ENCODE measurements at places on chromosomes 12 and 14.

GRCh38 chr12:119679490-119679889 is 11.6 kb downstream of the PRKAB1 start:
- no peak for DNase-seq

DNA sequence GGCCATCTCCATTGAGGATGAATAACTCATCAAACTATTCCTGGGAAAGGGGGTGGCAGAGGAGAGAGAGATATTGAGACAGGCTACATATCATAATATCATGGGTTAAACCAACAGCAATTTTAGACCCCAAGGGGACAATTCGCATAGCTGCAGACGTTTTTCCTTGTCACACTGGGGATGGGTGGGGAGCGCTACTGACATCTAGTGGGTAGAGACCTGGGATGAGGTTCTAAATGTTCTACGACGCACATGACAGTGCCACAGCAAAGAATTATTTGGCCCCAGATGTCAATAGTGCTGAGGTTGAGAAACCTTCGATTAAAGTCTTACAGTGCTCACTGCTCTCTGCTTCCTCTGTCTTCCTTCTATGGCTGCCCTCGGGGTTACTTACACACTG is 425.6 kb downstream of the NRXN3 start:
- no peak for DNase-seq

GRCh38 chr12:55937981-55938380 is 7.0 kb downstream of the DGKA start:
- no peak for DNase-seq

- DNase-seq, result no peak
Observed at GRCh38 chr14:105924951-105925591, 398.7 kb downstream of the TMEM121 start.

GRCh38 chr12:72535212-72535990 is 263.2 kb downstream of the TRHDE start:
- no peak for DNase-seq

GRCh38 chr14:101557321-101557695 is 4.0 kb upstream of the DIO3 start:
- no peak for DNase-seq

- no peak for DNase-seq
Observed at GRCh38 chr12:125402874-125403789, 337.9 kb downstream of the AACS start.

- DNase-seq, result no peak
Observed at GRCh38 chr12:15863372-15863771, 18.8 kb upstream of the STRAP start.

GRCh38 chr12:57816855-57817151 is 1.7 kb downstream of the AVIL start:
- no peak for DNase-seq

- DNase-seq, result no peak
Observed at GRCh38 chr12:9784816-9785215, 24.1 kb upstream of the CD69 start.

DNA sequence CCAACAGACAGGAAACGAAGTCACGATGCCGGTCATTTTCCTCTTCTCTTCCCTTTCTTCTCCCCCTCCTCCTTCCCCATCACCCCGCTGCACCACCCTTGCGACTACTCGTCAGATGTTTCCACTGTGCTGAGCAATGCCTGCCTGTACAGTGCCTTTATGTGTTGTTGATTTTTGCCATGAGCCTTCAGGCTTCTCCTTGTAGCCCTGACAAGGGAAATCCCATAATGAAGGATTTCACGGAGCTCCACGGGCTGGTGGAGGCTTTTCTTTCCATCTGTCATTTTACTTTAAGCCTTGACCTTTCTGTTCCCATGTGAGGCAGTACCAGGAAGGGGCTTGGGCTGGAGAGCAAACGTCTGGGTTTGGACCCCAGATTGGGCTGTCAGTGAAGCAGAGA is 28.7 kb upstream of the CCND2 start:
- DNase-seq, result no peak

DNA sequence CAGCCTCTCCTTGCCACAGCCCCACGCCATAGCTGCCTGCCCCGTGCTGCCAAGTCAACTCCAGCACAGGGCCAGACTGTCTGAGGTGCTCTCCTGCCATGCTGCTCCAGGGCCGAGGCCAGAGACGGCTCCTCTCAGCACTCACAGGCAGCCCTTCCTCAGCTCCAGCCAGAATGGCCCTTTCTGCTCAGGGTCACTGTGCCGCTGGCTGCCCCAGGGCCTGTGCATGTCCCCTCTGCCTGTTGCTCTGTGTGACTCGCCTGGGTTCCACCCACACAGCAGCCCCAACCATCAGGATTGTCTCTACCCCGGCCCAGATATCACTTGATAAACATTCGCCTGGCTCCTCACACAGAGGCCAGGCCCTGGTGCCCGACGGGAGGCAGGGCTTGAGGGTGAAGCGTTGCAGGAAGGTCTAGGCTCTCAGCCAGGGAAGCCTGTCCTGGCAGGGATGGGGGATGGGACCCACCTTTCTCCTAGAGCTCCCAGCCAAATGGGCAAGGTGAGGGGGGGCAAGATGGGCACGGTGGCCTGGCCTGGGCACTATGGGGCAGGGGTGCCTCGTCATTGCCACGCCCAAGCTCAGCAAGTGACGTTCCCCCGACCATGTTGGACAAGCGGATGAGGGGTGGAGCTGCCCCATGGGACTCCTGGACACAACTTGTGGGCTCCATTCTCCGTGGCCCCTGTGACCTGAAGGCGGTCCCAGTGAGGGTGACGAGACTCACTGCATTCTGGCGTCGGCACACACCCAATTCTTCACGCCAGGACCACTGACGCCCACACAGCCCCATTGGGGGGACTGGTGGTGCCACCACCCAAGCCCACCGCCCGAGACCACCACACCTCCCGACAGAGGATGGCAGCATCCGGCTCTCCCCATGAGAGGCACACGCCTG is 27.4 kb upstream of the BTBD6 start:
- DNase-seq, result no peak

- DNase-seq, result no peak
Observed at GRCh38 chr14:59244581-59244980, 56.1 kb downstream of the DAAM1 start.

GRCh38 chr12:11650286-11651281 is 1.1 kb downstream of the ETV6 start:
- no peak for DNase-seq

DNA sequence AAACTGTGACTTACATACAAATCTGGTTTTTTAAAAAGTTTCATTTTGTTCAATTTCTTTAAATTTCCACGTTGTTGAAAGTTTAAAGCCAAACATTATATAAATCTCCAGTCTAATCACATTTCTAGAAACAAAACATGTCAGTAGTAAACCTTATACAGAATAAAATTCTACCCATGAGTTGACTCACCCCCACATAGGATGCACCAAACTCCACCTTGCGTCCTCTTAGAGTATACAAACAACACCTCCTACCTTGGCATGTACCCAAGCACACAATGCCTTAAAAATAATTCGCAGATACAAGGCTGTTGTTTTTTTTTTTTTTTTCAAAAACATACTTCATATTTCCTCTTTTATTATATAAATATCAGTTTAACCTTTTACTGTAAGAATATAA is 3.3 kb downstream of the FBXL14 start:
- DNase-seq, result no peak

- no peak for DNase-seq
Observed at GRCh38 chr12:109500406-109501185, 23.2 kb downstream of the UBE3B start.

DNA sequence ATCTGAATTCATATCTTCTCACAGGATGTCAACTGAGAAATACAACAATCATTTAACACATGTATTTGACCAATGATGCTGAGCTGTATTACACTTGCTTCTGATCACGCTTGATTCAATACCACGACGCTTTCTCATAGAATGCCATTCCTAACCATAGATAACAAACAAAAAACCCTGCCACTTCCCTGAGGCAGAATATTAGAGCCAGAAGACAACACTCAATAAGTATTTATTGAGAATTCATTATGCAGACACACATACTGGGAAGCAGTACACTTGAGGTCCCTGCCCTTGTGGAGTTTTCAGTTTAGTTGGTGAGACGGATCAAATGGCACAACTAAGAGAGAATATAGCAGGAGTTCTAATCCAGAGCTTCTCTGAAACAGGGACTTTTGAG is 32.4 kb downstream of the BLTP3B start:
- DNase-seq, result no peak

DNA sequence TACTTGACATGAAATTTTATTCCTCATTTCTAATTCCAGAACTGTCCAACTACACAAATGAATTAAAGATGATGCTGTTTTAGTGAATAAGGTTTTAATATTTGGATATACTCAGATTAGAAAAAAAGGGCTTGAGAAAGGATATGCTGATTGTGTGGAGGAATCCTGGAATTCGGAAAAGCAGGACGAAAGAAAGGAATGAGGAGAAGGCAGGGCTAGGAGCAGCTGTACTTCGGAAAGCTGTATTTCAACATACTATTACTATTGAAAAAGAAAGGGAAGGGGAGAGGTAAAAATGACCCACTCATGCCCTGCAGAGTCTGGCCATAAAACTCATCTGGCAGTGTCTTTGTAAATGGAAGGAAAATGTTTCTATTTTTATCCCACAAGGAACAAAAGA is 63.1 kb upstream of the PLBD1 start:
- DNase-seq, result no peak

DNA sequence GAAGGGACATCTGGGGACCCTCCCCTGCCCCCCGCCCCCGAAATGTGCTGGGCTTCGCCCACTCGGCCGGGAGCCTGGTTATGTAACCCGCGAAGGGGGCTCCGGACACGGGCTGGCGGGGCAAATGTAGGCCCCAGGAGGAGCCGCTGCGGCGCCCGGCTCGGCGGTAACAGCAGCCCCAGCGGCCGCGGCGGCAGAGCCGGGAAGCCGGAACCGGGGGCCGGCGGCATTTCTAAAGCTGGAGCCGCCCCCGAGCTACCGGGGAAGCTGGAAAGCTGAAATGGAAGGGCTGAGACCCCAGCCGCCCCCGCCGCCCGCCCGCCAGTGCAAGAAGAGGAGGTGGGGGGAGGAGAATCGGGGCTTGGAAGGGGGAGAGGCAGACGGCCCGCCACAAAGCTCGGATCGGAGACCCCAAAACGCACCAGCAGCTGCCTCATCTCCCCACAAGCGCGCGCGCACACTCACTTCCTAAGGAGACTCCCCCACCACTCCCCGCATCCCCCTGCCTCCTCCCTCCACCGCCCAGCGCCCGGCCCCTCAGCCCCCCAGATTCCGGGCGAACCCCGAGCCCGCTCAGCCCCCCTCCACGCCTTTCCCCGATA is 1.5 kb downstream of the KDM2B start:
- DNase-seq, result no peak

- no peak for DNase-seq
Observed at GRCh38 chr14:77264466-77265186, 6.4 kb downstream of the NGB start.

GRCh38 chr14:74501135-74501614 is 7.6 kb downstream of the ISCA2 start:
- no peak for DNase-seq

GRCh38 chr12:42468921-42469320 is 120.6 kb downstream of the PRICKLE1 start:
- no peak for DNase-seq

DNA sequence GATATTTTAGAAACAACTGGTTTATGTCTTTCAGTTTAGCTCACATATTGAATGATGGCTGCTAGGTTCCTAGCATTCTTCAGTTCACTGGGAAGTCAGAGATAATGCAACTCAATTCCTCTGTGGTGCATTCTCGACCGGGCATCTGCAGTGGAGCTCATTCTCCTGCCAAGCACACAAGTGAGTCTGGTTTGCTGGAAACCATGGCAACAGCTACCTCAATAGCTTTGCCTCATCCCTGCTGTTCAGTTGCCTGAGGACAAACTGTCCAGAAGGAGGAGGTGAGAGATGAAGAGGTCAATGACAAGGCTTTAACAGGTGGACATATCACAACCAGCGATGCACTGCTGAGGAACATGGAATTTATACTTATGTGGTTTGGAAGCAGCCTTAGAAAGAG is 816.9 kb downstream of the AACS start:
- no peak for DNase-seq

GRCh38 chr12:114381177-114381576 is 24.8 kb downstream of the TBX5 start:
- DNase-seq, result no peak

GRCh38 chr14:59251811-59252771 is 63.6 kb downstream of the DAAM1 start:
- DNase-seq, result no peak

GRCh38 chr14:42428996-42429395 is 822.3 kb downstream of the LRFN5 start:
- DNase-seq, result no peak

- DNase-seq, result no peak
Observed at GRCh38 chr12:97288531-97288930, 174.1 kb upstream of the RMST start.

- DNase-seq, result no peak
Observed at GRCh38 chr14:92122351-92122677, 545 bp downstream of the CPSF2 start.

DNA sequence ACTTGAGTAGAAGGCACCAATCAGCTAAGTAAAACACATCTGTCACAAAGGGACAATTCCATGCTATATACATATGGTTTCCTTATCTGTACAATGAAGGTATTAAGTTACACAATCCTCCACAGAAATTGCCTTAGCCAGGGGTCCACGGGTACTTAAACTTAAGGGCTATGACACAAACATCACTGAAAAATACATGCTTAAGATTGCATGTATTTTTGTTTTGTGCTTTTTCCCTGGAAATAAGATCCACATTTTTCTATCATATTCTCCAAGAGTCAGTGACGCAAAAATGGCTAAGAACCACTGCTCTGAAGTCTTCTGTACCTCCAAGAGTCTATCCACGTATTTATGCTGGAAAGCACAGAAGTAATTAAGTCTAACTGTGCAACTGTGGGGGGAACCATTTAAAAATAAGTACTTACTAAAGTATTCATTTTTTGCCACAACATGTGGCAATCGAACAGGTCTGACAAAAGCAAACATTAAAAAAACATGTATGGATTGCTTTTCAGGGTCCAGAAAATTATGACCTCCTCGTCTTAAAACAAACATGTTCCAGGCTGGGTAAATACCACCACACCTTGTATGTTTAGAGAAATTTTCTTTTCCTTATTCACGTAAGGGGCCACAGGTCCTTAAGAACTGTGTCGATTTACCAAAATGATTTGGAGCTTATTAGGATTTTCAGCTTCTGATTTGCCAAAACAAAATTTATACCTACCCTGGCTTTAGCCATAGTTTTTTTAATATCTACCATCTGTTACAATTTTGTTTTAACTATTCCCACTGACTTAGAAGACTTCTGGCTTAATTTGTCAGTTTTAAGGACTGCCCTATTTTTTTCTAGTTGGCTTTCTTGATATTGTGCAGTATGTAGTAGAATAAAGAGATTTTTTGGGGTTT is 2.8 kb downstream of the SLC38A2 start:
- no peak for DNase-seq

DNA sequence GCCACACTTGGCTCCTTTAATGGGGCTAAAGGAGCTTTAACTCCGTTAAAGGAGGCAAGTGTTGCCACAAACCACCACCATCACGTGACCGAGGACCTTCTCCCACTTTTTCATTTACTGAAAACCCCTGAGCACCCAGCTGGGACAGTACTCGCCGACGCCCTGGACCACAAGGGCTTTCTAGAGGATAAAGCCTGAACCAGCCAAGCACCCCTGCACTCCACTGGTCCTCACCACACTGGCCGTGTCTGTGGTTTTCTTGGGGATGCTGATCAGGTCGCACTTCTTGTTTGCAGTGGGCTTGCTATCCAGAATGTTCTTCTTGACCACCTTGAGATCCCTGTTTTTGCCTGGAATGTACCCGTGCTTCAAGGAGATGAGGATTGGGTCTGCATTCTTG is 14.7 kb upstream of the SELPLG start:
- DNase-seq, result no peak

GRCh38 chr12:49890096-49890461 is 13.6 kb downstream of the FAIM2 start:
- no peak for DNase-seq

- DNase-seq, result no peak
Observed at GRCh38 chr12:66848967-66849366, 170.1 kb upstream of the GRIP1 start.
